ENCODE measurements at places on chromosomes 3 and 15.
A peak's percentile ranks its signal among the peaks of the same experiment; 100 is the strongest.

DNA sequence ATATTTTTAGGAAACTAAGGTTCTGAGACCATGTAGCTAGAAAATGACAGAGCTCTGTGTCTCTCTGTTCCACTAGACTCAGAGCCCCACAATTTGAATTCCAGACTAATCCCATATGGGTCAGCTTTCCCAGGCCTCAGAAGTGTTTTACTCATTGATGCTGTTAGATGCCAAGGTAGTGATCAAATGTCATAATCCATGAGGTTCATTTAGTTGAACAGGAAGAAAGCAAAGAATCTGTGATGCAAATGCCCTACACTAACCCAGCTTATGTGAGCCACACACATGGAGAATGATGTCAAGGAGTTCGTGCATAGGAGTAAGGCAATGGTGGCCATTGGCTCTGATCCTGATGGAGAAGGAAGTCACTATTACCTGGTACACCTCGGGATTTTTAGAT, 363.4 kb upstream of the RARB start:
- DNase-seq: no peak

- DNase-seq: no peak
Measured at GRCh38 chr3:196643201-196643749, 3.8 kb downstream of the NRROS start.

- no peak for DNase-seq
Measured at GRCh38 chr3:45632956-45633355, 38.4 kb downstream of the LIMD1 start.

DNA sequence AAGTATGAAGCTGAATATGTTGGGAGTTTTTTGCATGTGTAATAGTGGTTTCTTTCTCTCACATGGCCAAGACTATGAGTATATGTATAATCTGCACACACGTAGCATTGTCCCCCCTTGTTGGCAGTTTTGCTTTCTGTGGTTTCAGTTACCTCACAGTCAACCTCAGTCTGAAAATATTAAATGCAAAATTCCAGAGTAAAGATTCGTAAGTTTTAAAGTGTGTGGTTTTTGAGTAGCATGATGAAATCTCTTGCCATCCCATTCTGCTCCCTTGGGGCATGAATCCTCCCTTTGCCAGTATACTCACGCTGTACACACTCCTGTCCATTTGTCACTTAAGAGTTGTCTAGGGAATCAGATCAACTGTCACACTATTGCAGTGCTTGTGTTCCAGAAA, 742.0 kb upstream of the CCDC54 start:
- DNase-seq: peak; percentile 21

DNA sequence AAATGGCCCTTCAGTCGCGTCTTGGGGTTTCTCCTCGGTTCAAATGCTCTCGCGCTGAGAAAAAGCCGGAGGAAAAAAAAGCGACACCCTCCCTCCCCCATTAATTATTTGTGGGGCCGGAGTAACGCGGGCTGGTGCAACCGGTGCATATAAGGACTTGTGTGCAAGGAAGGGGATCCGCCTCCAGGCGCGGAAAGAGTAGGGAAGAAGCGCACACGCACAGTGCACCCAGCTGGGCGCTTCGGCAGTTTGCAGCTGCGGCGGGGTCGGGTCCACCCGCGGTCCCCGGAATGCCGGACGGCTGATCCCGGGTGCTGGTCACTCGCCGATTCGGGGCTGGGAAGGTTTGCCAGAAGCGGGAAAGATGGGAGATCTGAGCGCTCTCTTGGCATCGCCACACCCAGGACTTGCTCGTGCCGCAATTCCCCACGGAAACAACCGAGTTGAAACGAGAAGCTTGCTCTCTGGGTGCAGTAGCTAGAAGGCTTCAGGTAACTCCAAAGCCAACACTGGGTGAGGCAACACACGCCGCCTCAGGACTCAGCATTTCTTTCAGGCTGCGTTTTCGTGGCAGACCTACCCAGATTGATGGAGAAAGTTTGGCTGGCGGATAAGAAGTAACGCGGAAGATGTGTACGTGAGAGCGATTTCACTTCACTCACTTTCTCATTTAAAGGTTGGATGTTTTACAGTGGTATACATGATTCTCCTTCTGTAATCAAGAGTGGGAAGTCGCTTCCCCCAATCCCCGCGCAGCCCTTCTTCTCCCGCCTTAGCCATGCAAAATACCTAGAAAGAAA, 720 bp upstream of the TNIK start:
- peak; percentile 88 for DNase-seq

DNA sequence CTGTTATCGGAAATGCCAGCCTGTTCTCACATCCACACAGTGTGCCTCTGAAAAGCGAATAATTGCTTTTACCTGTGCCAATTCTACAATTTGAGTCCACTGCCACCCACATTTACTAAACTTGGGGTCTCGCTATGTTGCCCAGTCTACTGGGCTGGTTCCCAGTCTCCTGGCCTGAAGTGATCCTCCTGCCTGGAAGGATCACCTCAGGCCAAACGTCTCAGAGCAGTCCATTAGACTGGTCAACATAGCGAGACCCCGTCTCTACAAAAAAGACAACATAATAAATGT, 827 bp upstream of the INO80 start:
- DNase-seq: no peak

GRCh38 chr3:103056542-103056941, 621.7 kb downstream of the ZPLD1 start:
- no peak for DNase-seq

DNA sequence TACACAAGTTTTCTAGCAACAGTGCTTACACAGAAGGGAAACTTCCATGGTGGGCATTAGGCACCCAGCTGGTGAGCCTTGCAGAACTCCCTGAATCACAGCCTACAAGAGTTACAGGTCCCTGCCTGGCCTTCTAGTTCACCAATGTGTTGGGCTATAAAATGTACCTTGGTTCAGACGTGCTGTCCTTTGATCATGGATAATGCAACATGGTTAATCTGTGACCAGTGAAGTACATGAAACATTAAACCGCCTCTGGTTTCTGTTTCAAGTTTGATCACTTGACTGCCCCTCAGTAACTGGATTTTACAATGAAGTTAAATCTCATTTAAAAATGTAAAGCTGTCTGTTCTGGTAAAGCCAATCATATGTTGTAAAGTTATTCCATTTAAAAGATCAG, 51.8 kb downstream of the FMN1 start:
- no peak for DNase-seq

DNA sequence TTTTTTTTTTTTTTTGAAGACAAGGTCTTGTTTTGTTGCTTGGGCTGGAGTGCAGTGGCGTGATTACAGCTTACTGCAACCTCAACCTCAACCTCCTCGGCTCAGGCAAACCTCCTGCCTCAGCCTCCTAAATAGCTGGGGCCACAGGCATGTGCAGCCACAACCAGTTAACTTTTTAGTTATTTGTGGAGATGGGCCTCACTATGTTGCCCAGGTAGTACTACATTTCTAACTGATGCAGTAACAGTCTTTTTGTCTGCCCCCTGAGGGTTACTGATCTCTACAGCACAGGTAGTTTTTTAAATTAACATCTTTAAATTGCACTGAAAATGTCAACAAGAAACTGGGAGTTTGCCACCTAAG, 3.4 kb upstream of the LMLN start:
- no peak for DNase-seq

- peak; percentile 53 for DNase-seq
Measured at GRCh38 chr3:51675201-51675611, 4.2 kb downstream of the TEX264 start.

GRCh38 chr15:76235186-76235826, 76.0 kb downstream of the ETFA start:
- peak; percentile 48 for DNase-seq

GRCh38 chr15:73784291-73784690, 31.1 kb upstream of the INSYN1 start:
- DNase-seq: no peak

DNA sequence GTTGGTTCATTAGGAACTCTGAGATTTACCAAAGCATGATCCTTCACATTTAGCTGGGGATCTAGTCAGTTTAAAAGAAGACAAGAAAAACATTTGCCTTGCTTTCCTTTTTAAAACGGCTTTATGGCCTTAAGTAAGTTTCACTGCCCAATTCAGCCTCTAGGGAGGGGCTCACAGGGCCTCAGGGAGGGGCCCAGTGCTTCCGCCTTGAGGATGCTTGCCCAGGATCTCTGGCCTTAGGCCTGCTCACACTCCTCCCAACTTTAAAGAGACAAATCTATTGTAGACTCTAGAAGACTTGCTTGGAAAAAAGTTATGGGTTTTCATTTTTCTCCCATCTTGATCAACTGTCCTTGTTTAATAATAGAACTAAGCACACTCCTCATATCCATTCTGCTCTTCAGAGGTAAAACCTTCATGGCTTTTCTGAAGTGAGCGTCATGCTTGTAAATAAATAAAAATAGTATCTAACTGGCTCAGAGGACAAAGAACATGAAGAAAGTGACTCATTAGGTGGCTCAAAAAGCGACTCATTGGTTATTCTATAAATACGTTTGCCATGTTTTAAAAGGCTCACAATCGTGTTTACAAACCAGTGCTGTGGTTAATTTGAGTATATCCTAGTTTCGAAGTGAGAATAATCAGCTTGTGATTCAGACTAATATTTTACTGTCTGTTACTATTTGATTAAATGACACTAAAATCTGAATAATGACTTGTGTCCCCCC, 13.7 kb downstream of the PDHB start:
- DNase-seq: peak; percentile 34

DNA sequence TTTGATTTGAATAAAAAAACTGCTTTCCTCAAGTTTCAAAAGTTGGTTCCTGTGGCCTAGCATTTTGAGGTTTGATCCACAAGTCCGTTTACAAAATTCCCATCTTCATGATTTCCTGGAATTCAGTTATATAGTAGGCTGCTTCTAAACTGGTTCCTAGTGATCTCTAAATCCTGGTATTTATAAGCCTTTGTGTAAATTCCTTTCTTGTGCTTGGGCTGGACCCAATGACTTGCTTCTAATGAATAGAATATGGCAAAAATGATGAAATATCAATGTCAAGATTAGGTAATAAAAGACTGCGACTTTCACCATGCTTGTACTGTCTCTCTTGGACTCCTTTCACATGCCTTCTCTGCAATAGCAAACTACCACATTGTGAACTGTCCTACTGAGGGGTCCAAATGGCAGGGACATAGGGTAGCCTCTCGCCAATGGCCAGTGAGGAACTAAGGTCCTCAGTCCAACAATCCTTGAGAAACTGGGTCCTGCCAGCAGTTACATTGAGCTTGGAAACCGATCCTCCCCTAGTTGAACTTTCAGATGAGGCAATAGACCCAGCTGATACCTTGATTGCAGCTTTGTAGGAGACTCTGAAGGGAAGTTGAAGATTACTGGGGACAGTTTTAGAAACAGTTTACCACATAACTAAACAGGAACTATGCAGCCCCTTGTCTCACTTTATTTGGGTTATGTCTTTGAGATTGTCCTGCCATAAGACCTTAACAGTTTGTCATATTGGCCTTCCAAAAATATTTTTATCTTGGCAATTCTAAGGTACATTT, 303.9 kb upstream of the TBC1D5 start:
- DNase-seq: no peak

DNA sequence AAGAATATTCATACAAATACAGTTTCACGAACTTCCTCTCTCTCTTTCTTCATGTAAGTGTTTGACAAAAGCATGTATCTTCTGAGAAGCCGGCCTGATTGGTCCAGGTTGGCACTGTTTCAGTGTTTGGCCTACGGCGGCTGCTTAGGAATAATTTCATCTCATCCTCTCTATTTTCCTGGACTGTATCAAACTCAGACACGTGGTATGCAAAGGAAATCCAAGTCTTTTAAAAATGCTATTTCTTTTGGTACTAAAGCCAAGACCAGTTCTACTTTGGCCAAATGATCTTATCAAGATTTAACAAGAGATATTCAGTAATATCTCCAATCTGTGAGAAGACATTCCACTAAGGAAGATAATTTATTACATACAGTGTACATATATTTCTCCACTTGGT, 152.8 kb downstream of the TIGIT start:
- no peak for DNase-seq

- DNase-seq: no peak
Measured at GRCh38 chr3:45057557-45057956, 31.5 kb downstream of the CLEC3B start.

DNA sequence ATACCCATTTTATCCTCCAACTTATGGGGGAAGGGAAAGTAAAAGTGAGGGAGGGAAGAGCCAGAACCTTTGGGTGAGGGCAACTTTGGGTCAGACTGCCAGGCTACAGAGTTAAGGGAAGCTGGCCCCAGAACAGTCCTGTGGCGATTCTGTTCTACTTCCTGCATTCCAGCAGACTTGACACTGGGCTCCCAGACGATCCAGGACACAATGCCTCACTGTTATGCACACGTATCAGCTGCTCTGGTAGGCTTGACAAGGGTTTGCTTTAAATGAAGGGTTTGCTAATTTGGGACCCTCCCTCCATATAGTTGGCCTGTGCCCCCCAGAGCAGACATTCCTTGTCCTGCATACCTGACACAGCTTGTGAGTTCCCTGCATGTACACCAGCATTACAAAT, 10.7 kb downstream of the GORASP1 start:
- DNase-seq: no peak

GRCh38 chr3:79809106-79809505, 41.3 kb upstream of the ROBO1 start:
- no peak for DNase-seq

- peak; percentile 14 for DNase-seq
Measured at GRCh38 chr3:98188545-98188944, 22.0 kb downstream of the OR5H15 start.

DNA sequence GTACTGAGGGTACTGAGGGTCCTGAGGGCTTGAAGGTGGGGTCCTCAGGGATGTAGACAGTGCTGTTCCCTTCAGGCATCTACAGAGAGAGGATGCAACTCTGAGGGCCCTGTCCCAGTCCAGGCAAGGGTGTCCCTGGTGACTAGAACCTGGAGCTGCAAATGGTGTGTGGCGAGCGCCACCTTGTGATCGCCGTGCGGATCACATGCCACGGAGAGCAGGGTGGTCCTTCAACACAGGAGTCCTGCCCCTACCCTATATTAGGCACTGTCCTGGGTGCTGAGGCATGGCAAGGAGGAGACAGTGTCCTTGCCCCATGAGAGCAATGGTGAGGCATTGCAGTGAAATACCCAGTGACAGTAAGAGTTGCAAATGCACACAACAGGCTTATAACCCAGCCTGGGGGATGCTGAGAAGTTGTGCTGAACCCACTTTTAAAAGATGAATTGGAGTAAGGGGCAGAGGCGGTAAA, 23.6 kb downstream of the RHCG start:
- peak; percentile 27 for DNase-seq

DNA sequence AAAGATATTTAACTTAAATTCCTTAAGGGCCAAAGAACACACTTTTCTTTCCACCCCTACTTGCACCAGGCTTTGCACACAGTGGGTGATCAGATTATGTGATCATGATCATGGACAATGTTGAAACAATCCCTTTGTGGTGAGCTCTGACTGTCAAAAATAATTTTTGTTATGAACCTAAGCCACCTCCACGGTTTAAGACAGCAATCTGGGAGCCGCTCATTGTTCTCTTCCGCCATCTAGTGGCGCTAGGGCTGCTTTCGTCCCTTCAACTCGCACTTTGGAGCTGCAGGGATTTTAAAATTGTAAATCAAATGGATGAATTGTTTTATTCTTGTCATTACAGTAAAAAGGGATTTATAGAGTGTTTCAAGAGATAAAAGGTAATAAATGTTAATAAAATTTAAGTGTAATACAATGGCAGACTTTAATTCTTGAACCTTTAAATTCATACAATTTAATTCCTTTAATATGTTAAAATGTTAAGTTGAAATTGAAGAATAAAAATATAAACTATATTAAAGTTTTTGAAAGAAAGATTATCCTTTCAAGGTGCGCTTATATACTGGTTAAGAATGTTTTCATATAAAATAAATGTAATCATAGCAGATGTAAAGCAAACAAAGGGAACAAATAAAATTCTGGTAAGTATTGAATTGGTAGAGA, 45.3 kb upstream of the ARL6 start:
- peak; percentile 56 for DNase-seq

All from HCEC 1CT (cell line).